ENCODE measurements at places on chromosomes 7 and 10.

- peak; percentile 50 for DNase-seq
These were observed 30.6 kb upstream of the PFKFB3 start for GRCh38 chr10:6171881-6172695.

DNA sequence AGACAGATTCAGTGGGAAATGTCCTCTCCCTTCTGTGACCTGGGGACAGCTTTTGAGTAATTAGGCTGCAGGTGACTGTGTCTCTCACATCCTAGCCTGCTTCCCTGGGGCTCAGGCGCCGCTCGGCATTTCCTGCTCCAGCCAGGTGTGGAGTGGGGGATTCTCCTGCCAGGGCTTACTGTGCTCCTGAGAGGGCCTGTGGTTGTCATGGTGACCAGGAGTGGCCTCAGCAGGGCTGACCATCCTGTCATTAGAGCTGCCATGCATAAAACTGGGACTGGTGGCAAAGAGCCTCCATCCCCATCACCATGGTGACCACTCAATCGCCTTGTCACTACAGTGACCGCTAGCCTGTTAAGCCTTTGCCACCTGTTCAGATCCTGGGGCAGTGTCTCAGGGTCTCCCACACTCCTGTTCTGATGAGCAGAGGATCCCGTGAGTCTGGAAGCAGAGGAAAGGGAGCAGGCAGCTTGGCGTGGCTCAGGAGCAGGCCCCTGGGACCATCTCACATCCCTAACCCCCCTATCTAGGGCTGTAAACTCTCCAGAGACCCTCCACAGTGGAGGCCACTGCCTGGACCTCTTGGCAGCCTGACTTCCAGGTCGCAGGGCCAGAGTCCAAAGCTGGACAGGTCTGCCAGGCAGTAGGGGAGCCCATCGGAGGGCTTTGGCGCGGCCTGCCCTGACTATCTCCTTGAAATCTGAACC is at the start of gene GCK:
Gene GCK (minus strand): TSS at position 154 of the 707 bp plus-strand sequence. CDS start 486 bp downstream, outside the sequence.
- DNase-seq, result no peak

DNA sequence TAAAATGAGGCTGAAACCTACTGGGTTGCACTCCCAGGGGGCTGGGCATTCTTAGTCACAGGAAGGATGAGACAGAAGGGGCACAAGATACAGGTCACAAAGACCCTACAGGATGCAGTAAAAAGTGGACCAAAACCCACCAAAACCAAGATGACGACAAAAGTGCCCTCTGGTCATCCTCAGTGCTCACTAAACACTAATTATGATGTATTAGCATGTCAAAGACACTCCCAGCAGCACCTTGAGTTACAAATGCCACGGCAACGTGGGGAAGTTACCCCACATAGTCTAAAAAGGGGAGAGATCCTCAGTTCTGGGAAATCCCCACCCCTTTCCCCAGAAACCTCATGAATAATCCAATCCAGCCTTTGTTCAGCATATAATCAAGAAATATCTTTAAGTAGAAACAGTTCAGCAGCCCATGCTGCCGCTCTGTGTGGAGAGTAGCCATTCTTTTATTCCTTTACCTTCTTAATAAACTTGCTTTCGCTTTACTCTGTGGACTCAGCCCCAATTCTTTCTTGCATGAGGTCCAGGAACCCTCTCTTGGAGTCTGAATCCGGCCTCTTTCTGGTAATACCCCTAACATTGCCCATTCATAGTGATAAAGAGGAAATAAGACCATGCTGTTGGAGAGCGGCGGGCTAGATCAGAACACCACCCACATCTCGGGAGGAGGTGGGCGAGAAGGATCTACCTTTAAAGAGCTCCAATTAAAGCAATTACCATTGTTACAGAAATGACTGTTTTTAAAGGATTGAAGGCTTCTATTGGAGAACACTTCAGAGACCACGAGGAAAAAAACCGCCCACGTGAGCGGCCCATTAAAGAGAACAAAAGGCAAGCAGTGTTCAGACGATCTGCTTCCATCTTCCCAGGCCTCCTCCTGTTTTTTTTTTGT is 170.9 kb downstream of the USP6NL start:
- DNase-seq, result no peak

DNA sequence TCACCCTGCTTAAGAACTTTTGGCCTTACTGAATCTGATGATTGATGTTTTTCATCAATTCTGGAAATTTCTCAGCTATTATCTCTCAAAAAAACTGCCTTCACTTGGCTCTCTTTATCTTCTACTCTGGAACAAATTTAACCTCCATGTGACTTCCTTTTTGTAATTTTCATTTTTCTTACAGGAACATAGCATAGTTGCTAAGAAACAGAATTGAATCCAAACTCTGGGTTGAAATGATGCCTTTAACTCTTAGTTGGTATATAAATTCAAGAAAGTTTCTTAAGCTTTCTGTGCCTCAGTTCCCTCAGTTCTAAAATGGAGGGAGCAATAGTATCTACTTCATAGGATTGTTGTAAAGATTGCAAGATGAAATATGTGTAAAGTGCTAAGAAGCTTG is 19.8 kb downstream of the GPR141 start:
- DNase-seq, result no peak

DNA sequence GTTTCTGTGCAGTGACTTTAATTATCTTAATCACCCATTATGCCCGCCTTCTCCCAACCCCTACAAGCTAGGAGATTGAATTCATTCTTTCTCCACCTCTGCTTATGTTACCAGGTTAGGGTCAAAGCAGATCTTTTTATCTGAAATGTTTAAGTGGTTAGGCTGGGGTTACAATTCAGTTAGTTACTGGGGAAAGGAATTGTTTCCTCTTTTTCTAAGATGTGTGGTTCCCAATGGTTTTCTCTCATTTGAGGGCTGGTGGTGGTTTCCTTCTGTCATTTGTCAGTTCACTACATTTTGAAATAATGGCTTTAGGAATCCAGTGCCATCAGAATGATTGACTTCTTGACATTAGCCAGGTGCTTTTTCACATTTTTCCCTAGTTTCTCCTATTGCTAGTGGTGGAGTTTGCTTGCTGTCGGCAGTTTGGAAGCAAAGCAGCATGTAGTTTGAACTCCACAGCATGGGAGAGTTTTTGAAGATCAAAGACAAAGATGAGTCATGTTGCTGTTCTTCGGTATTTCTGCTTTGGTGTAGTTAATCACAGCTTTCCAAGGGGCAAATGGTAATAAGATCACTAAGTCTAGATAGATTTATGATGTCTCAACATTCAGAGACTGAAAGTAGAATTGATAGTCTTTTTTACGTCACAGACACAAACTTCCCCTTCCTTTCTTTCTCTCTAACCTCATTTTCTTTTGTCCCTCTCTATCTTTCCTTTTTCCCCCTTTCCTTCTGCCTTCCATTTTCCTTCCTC is 168.2 kb downstream of the SND1 start:
- DNase-seq, result no peak

GRCh38 chr10:33211106-33211878 is 123.2 kb downstream of the NRP1 start:
- peak; percentile 65 for DNase-seq

DNA sequence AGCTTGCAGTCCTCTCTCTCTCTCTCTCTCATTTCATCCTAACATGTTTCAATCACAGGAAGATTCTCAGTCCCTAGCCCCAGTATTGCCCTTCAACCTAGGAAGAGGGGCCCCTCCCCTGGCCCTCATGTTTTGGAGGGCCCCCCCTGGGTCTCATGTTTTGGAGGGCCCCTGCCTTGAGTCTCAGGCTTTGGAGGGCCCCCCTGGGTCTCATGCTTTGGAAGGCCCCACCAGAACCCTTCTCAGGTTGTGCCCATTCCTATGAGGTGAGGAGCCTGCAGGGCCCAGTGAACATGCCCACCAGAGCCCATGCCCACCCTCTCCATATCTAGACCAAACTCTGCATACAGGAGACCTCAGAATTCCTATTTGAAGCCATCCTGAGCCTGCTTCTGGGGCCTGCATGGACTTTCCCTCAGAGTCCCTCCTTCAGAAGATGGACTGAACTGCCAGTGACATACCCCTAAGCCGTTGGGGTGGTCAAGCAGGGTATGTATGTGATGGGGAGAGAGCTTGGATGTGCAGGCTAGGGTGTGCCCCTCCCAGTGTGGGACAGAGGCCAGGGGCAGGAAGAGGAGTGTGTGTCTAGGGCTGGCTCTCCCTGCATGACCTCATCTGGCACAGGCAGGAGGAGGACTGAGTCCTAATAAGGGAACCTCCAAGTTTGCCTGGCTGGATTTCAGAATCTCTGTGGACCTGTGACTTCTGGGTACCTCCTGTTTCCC is 8.1 kb upstream of the VDAC2 start:
- DNase-seq, result no peak

GRCh38 chr10:50874723-50875122 is 10.7 kb downstream of the A1CF start:
- no peak for DNase-seq

DNA sequence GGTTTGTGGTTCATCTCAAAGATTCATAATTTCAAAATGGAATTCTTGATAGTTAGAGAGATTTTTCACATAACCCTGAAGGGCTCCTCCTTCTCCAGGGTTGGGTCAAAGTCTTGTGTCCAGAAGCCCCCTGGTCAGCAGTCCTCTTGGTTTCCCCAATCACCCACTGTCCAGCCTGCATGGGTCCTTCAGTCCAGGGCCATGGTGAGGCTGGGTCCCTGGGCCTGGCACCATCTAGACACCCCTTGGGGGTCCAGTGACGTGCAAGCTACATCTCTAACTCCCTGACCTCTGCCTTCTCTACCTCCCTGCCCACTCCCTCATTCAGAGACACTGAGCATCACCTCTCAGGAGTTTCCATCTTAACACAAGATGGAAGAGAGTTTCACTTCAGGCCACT is 26.1 kb downstream of the ANXA8 start:
- DNase-seq, result no peak

DNA sequence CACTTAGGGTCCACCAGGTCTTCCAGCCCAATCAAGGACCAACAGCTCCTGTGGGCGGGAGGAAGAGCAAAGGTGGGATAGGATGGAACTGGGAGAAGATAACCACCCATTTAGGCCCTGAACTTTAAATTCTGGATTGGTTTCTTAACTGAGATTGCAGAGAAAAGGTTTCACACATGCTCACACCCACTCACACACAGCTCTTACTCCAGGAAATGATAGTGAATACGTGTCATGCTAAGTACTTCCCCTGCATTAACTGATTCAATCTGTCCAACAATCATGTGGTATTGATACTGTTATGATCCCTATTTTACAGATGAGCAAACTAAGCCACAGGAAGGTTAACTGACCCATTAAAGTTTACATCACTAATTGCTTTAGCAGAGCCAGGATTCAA is 4.6 kb upstream of the CYP3A4 start:
- DNase-seq, result no peak

DNA sequence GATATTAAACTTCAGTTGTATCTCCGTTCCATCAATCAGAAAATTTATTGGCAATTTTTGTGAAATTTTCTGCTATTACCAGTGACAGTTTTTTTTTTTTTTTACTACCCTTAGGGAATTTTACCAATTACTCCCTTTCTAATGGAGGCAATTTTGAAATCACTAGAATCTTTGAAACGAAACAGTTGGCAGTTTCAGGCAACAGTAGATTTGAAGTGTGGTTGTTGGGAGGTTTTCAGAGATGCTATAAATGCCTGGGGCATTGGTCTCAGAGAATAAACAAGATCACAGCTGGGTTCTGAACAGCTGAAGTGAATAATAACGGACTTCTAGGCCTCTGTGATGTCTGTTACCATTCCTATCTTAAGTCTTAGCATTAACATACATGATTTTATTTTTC is 535.9 kb upstream of the POT1 start:
- DNase-seq, result no peak

DNA sequence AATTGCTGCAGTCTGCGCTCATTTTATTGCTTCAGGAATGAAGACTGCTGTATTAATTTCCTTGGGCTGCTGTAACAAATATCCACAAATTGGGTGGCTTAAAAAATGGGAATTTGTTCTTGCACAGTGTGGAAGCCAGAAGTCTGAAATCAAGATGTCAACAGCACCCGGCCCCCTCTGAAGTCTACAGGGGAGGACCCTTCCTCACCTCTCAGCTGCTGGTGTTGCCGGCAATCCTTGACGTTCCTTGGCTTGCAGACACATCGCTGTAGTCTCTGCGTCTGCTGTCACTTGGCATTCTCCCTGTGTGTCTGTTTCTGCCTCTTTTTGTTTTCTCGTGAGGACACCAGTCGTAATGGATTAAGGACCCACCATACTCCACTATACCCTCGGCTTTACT is 166.2 kb downstream of the PTPN20 start:
- no peak for DNase-seq

GRCh38 chr7:112770051-112770450 is 20.1 kb downstream of the TMEM168 start:
- no peak for DNase-seq

GRCh38 chr10:133349577-133350011 is 2.4 kb downstream of the PRAP1 start:
- no peak for DNase-seq

DNA sequence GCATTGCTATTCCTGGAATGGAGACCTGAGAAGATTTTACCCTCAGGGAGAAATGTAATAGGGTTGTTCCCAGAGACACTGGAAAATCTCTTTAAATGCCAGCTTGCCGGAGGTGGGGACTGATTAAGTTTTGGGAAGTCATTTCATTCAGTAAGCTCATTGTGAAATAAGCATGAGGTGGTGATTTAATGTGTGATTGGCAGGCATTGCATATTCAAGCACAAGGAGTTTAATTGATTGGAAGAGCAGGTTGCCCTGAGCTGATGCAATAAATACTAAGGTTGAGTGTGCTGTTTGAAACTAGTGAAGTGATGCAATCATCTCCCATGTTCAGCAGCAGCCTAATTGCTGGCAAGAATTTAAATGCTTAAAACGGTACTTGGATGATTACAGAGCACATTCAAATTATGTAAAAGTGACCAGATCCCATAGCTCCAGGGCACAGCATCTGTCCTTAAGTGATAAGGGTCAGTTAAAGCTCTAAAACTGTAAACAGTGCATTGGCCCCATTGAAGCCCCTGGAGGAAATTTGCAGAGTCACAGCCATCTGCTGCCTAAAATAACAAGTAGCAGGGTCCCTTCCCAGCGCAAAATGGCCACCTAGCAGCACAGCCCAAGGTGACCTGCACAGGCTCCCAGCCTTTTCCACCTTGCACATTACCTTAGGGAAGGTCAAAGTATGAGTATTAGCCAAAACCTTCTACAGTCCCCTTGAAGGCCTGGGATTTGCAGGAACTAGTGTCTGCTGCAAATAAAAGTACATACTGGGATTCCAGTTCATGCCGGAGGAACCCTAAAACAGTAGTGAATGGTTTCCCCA is 92.1 kb downstream of the CCDC71L start:
- no peak for DNase-seq

Measured in CD4-positive, alpha-beta T cell treated with Interleukin-17A for 4 hours (primary cell).